Upper lobe of left lung (tissue), 6 donors: ENCODE measurements at places on chromosomes 2 and 18. TPM values are rescaled to one million over a fixed set of nuclear protein-coding genes. Genes with fewer than 3 reads are reported as not detected.
A peak's percentile ranks its signal among the peaks of the same experiment; 100 is the strongest.

Gene MARCO
- 295 TPM for total RNA-seq

Gene IL36RN
- not detected for total RNA-seq

Gene KCNJ3
- total RNA-seq = not detected

Gene RAMP1
- 5.5 TPM for total RNA-seq

Gene CCDC148
- 4.2 TPM for total RNA-seq

Gene SLC23A3
- total RNA-seq = 6.3 TPM

Gene TDRD15
- total RNA-seq = 0.07 TPM

Gene B4GALT6
- total RNA-seq = 0.55 TPM

Gene ALPP
- 24.6 TPM for total RNA-seq

Gene WDSUB1
- total RNA-seq = 6.8 TPM

Gene IL36B
- not detected for total RNA-seq

- DNase-seq = no peak
Measured at GRCh38 chr2:42128721-42129486, 40.2 kb upstream of the EML4 start.

GRCh38 chr2:61281321-61281720 is 119.3 kb downstream of the C2orf74 start:
- no peak for DNase-seq

- no peak for DNase-seq
Measured at GRCh38 chr18:62288665-62289008, 36.5 kb upstream of the TNFRSF11A start.

DNA sequence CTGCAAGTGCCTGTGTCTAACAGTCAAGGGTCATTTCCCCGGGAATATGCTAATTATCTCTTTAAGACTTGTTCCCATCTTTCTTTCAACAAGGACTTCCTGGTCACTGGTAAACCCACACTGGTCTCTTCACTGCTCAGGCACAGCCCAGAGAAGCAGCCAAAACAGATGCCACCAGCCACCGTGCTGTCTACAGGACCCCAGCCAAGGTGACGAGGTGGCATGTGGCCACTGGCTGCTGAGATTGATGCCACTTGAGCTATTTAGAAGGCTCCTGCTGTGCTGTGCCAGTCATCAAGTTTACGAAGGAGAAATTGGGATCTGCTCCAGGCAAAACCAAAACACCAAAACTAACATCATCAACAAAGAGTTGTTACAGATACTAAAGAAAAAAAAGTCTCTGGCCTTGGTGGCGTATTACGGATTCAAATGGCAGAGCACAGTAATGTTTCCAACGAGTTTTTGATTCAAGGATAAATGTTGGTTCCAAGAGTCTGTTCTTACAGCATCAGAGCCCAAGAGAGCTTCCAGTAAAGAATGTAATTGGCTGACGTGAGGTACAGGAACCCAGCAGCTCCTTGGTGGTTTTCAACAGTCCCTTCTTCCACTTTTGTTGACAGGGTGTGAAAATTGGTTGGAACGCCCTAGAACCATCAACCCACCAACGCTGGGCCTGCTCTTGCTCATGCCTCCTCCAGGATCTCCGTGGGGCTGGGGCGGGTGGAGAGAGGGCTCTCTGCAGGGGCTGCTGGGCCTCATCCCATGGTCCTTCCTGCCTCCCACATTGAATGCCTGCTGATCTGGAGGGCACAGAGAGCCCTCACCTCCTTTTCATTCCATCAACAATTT is 63.7 kb upstream of the ZCCHC2 start:
- no peak for DNase-seq

DNA sequence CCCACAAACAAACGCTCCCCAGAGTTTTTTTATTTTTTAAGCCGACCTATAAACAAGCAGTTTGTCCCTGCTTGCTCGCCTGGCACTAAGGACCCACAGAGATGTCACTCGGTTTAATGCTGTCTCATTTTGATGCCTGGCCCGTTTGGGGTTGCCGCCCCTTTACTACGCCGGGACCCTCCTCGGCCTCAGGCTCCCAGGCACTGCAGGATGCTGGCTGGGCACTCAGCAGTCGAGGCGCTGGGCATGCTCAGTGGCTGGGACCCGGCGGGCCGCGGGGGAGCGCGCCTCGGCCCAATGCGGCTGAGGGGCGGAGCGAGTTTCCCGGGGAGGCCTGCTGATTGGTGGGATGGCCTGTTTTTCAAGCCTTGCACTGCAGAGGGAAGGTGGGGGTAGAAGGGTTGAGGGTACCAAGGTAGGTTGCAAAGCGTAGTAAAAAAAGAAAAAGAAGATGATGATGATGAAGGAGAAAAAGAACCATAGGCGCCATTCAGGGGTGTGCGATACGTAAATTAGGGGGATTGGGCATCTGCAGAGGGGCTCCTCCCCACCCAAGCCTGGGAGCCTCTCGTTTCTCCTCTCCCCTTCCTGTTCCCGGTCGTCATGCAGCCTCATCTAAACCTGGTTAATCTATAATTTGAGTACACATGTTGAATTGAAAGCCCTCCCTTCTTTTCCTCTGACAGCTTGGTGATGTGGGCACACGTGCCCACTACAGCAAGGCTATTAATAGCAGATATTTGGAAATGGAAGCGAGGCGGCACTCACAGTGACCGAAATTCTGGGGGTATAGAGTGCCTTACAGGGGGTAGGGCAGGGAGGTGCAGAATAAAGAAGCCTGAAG is 1.5 kb upstream of the IRS1 start:
- DNase-seq = peak; percentile 88

GRCh38 chr2:38113981-38114708 is 38.2 kb upstream of the CYP1B1 start:
- DNase-seq = peak; percentile 42

DNA sequence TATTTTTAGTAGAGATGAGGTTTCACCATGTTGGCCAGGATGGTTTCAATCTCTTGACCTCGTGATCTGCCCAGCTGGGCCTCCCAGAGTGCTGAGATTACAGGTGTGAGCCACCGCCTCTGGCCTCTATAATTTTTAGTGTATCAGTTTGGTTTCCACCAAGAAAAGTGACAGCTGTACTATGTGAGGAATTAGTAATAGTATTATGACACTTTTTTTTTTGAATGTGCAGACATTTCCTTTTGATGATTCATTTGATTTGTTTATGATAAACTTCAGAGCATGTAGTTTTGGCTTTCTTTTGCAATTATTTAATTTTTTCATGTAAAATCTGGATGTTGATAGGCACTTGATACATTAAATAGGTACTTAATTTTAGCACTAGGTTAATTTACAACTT is 61.5 kb downstream of the PTPN4 start:
- DNase-seq = no peak

DNA sequence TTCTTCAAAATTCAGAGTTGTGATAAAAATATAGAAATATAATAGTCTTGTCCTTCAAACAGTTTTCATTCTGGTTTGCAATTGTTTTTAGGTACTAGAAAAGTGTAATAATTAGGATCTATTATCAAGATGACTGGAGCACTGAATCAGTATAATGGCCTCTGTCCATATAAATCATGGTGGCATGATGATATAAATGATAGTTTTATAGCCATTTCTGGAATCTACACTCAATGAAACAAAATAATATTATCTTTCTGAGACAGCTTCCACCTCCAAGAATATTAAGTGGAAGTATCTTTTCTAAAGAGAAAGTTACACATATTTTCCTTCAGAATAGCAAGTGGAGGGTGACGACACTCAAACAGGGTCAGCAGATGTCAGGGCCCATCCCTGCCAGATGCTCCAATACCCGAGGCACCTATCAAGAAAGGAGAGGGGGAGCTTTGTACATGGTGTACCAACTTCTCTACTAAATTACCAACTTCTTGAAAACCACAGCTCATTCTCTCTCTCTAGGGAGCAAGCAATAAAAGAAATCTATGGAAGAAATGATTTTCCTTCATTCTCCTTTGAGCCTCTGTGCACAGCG is 882.7 kb upstream of the CHAC2 start:
- DNase-seq = no peak

- DNase-seq = no peak
Measured at GRCh38 chr2:226638576-226638975, 161.0 kb downstream of the IRS1 start.

DNA sequence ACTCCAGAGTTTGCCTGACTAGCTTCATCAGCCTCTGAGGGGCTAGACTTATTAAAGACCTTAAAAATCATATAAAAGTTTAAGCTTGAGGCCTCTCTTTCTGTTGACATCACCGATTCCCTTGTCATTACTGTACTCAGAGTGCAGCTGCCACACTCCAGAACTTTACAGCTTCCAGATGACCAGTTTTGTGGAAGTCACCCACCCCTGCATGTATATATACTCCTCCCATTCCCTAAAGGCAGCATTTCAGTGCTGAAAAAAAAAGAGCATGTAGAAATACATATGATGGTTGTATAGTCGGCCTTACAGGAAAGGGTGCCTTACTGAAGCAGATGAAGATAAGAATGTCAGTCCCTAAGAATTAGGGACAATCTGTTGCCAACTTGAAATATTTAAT is 117.3 kb downstream of the FEZ2 start:
- no peak for DNase-seq

- DNase-seq = no peak
Measured at GRCh38 chr2:20997953-20998722, 45.7 kb downstream of the APOB start.

GRCh38 chr18:37844209-37844970 is 278.8 kb upstream of the CELF4 start:
- no peak for DNase-seq

GRCh38 chr2:138238908-138239307 is 262.7 kb upstream of the SPOPL start:
- no peak for DNase-seq

- peak; percentile 53 for DNase-seq
Measured at GRCh38 chr18:58195278-58195765, 151.3 kb downstream of the NEDD4L start.

- no peak for DNase-seq
Measured at GRCh38 chr2:109155553-109156451, 26.8 kb downstream of the SH3RF3 start.

DNA sequence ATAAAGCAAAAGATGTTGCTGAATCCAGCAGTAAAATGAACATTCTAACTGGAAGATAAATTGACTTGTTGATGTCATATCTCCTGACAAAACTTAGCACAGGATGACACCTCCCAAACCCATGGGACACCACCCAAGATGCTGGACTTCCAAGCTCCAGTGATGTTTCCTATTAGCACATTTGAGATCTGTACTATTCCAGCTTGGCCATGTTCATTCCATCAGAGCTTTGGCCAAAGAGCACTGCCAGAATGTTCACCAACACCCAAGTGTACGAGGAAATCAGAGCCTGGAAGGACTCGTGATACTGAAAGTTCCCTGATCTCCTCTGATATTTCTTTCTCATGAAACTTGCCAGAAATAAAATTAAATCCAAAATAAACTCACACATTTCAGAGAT is 44.7 kb downstream of the PID1 start:
- DNase-seq = no peak

GRCh38 chr2:119462574-119462973 is 30.9 kb downstream of the TMEM37 start:
- DNase-seq = no peak

- DNase-seq = no peak
Measured at GRCh38 chr18:10094655-10095054, 180.8 kb downstream of the VAPA start.

DNA sequence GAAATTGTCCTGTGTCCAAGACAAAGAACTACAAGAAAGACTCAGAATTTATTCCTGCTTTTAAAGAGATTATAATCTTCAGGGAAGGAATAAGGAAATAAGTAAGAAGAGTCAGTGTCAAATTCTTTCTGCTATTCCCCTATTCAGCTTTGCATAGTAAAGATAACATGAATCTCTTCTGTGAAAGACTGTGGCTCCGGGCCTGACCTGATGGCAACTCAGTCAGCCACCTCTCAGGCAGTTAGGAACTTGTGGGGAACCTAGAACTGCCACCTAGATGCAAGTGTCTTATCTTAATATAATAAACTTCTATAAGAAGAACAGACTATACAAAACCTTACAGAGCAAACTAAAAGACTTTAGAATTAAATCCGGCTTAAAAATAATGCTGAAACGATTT is 382.0 kb downstream of the RAD51AP2 start:
- DNase-seq = no peak

- peak; percentile 39 for DNase-seq
Measured at GRCh38 chr2:42792583-42793333, at the start of gene HAAO. Gene HAAO, minus strand, starts transcription at chr2:42792583. Its CDS starts 47 bp downstream, at chr2:42792536.

DNA sequence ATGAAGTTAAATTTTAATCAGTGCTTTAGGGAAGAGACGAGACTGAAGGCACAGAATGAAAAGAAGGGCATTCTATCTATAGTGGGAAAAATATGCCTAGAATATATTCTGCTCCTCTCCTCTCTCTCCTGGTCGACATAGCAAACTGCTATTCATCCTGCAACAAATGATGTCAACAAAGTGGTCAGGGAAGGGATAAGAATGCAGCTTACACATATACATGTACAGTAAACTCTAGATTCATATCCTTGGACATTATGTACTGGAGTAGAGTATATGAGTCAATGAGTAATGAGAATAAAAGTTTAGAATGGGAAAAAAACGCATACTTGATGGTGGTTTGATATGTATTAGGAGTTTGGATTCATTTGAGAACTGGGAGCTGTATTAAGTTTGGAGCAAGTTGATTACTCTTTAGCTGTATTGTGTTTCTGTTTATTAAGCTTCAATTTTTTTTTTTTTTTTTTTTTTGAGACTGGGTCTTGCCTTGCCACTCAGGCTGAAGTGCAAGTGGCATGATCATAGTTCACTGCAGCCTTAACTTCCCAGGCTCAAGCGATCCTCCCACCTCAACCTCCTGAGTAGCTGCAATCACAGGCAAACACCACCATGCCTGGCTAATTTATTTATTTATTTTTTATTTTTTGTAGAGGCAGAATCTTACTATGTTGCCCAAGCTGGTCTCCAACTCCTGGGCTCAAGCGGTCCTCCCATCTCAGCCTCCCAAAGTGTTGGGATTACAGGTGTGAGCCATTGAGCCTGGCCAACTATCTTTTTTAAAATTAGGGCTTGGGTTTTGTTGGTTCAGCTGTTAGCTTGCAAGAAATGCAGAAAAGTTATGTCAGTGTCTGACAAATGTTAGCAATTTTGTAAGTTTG is 53.8 kb downstream of the STAT1 start:
- no peak for DNase-seq

DNA sequence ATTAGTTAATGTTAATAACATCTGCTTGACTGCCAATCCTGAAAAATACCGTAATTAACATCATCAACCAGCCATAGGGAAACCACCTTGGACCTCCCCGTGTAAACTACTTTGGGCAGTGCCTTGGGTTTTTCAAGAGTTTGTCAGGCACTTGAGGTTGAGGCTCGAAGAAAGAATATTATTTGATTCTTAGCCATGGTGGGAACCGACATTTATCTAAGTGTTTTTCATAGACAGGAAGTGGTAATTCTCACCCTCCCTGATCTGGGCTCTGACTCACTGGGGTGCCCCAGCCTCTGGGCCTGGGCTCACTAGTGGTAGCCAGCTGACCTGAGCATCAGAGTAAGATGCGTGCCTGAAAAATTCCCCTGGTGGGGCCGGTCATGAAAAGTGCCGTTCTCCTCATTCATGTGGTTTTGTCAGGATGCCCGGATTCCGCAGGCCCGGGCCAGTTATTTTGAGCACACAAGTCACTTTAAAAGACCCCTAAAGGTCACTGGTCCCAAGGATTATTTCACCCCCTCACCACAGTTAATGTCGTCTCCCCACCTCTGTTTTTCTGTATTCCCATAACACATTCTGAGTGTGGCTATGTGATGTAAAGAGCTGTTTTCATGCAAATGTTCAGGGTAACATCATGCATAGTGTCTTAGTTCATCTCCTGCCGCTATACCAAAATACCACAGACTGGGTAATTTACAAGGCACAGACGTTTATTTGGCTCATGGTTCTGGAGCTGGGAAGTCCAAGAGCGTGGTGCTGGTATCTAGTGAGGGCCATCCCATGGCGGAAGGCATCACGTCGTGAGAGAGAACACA is 21.6 kb upstream of the SPATA3 start:
- DNase-seq = no peak

GRCh38 chr2:62118160-62118559 is 77.8 kb upstream of the B3GNT2 start:
- no peak for DNase-seq

GRCh38 chr2:38526195-38526594 is 76.5 kb downstream of the HNRNPLL start:
- DNase-seq = no peak
